IMR-90 (cell line): ENCODE measurements at places on chromosomes 7 and 10.

- H3K4me1 ChIP-seq: no peaks in the 10 kb centered on the region
- DNase-seq: no peak
- H3K4me3 ChIP-seq: no peak overlapping the region
Measured at GRCh38 chr10:25261110-25261509, 86.3 kb downstream of the GPR158 start.

- H3K27ac ChIP-seq: no peak overlapping the region
- no peaks in the 10 kb centered on the region for H3K27me3 ChIP-seq
- no peak overlapping the region for H3K4me3 ChIP-seq
- H3K4me1 ChIP-seq: no peaks in the 10 kb centered on the region
- no peak for DNase-seq
- H3K36me3 ChIP-seq: no peaks in the 10 kb centered on the region
Measured at GRCh38 chr7:11416641-11417458, 415.1 kb downstream of the THSD7A start.

GRCh38 chr7:43242628-43243255 lies 130.3 kb downstream of the HECW1 start:
- H3K4me1 ChIP-seq: no peaks in the 10 kb centered on the region
- H3K27ac ChIP-seq: no peak overlapping the region
- DNase-seq: peak; percentile 42
- H3K36me3 ChIP-seq: no peaks in the 10 kb centered on the region
- H3K4me3 ChIP-seq: no peak overlapping the region

DNA sequence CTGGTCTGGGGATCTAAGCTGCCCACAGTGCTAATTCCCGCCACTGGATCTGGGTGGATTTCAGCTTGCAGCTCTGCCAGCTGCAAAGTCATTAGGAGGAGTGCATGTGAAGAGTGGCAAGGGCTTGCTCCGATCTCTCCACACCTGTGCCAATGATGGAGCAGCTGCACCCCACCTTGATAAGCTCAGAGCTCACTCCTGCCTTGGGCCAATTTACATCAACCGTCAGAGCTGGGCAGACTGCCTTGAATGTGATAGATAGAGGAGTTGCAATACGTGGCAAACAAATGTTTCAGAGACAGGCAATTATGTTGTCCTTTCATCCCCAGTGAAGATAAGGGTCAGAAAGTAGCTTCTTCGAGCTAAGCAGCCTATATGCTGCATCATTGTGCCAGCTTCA lies 379.9 kb downstream of the SH2D4B start:
- H3K4me1 ChIP-seq: no peaks in the 10 kb centered on the region
- H3K27me3 ChIP-seq: no peaks in the 10 kb centered on the region
- DNase-seq: no peak
- H3K4me3 ChIP-seq: no peak overlapping the region
- H3K36me3 ChIP-seq: no peaks in the 10 kb centered on the region
- no peak overlapping the region for H3K27ac ChIP-seq

GRCh38 chr7:117169907-117170306 lies 153.0 kb downstream of the WNT2 start:
- peaks cover 5% of the 10 kb centered on the region; the same call in 1 of the 2 replicates for H3K36me3 ChIP-seq
- H3K27ac ChIP-seq: no peak overlapping the region
- no peaks in the 10 kb centered on the region for H3K27me3 ChIP-seq
- H3K4me3 ChIP-seq: no peak overlapping the region
- DNase-seq: no peak

DNA sequence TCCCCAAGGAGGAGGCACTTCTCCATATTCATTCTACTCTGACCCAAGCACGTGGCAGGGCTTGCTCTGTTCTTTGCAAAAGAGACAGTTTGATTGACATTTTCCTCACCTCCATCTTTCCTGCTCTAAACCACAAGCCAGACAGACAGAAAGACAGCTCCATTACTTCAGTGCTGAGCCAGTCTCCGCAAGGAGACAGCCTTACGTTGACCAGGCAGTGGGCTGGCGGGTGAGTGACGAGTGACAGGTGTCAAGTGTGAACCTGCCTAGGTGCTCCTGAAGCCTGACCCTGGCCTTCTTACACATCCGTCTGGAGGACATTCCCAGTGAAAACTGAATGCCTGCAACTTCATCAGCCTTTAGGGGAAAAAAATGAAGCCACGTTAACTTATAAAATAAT lies 314.6 kb downstream of the TNS3 start:
- H3K36me3 ChIP-seq: peaks cover 3% of the 10 kb centered on the region; the same call in 1 of the 2 replicates
- no peak overlapping the region for H3K4me3 ChIP-seq
- H3K4me1 ChIP-seq: peaks cover 5% of the 10 kb centered on the region; the same call in 1 of the 2 replicates
- no peak overlapping the region for H3K27ac ChIP-seq
- no peak for DNase-seq
- H3K27me3 ChIP-seq: no peaks in the 10 kb centered on the region

- H3K27ac ChIP-seq: no peak overlapping the region
- peaks cover 2% of the 10 kb centered on the region; the same call in 1 of the 2 replicates for H3K4me1 ChIP-seq
- DNase-seq: peak; percentile 45
Measured at GRCh38 chr10:43048301-43049051, 28.4 kb upstream of the RET start.
